ENCODE measurements at places on chromosomes 5 and 9.
A peak's percentile ranks its signal among the peaks of the same experiment; 100 is the strongest.

DNA sequence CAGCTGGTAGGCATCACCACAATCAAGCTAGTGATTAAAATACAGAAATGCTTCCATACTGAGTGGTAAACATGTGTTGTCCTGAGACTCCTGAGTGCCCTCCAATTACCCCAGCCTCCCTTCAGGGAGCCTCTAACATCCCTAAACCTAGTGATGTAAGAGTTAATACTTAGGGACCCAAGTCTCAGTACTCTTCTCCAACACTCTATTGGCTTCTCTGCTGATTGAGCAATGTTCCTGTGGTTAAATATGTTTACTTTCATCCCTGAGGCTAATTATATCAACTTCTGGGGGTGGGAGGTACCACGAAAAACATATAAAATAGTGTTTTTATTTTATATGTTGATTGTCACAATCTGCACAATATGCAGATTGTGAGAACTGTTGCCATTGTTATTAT, 5.0 kb downstream of the GRXCR2 start:
- no peak for DNase-seq

GRCh38 chr9:121542025-121542424, 42.4 kb upstream of the GGTA1 start:
- DNase-seq: no peak

GRCh38 chr9:125749287-125749935, 2.2 kb downstream of the PBX3 start:
- no peak for DNase-seq

- no peak for DNase-seq
Observed at GRCh38 chr5:270340-270739, 1.1 kb upstream of the PDCD6 start.

GRCh38 chr5:54702470-54702869, 184.9 kb downstream of the SNX18 start:
- no peak for DNase-seq

- DNase-seq: peak; percentile 29
Observed at GRCh38 chr9:130128733-130129431, 43.3 kb upstream of the NCS1 start.

DNA sequence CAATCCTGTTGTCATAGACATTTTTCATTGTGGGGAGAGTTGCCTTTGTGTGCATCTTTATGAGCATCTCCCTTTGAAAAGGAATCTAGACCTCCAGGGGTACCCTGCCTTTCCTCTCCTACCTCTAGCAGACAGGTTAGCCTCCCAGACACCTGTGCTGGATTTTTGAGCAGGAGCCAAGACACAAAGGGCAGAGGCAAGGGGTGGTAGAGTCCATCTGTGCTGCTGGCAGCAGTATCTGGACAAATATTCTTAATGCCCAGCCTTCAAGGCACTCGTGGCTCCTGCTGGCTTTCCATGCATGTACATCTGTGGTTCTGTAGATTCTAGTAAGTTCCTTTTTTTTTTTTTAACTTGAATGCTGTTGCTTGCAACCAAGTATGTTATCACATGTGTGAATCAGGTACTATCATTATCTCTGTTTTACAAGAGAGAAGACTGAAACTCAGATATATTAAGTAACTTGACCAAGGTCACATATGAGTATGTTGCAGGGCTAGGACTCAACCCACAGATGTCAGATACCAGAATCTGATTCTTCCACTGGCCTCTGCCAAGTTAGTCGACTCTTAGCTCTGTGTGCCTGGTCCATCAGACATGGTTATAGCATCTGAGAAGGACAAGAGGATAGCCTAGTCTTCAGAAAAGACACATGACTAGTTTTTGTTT, 32.9 kb upstream of the GPR151 start:
- no peak for DNase-seq

GRCh38 chr5:33162057-33162456, 278.7 kb upstream of the TARS1 start:
- no peak for DNase-seq

GRCh38 chr5:32543291-32543690, 42.1 kb upstream of the SUB1 start:
- DNase-seq: no peak

DNA sequence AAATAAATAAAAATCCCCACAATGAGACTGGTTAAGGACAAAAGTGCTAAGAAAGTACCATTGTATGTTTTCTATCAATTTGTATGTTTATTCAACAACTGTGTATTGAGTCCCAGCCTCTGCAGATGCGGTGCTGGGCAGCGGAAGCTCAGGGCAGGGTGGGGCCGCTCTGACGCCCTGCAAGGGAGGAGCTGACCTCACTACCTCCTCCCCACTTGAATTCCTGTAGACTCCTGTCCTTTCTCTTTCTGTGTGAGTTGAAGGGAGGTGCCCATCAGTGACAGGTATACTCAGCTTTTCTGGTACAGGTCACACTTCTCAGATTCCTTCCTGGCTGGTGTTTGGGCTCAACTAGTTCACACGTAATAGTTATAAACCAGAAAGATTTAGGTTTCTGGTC, 27.0 kb downstream of the ANGPTL2 start:
- no peak for DNase-seq

- no peak for DNase-seq
Observed at GRCh38 chr5:56676091-56676768, 139.1 kb upstream of the MAP3K1 start.

DNA sequence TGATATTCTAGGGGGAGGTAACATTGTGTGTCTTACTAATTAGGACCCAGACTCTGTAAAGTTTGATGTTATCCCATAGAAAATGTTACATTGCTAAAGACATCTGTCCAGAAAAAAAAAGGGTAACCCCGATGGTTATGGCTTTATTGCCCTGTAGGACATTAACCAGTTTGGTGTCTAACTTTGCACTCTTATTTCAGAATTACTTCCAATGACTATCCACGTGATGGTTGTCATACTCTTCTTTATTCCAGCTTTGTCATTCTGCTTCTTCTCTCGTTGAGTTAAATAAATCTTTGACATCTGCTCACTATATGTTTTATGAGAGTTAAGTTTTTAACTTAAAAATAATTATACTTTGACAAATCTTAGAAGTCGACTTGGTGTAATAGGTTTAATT, 180.4 kb upstream of the ANKRD55 start:
- DNase-seq: no peak

GRCh38 chr5:146337264-146337904, 1.3 kb upstream of the POU4F3 start:
- no peak for DNase-seq

- DNase-seq: no peak
Observed at GRCh38 chr9:127149463-127150390, 27.3 kb upstream of the ANGPTL2 start.

- no peak for DNase-seq
Observed at GRCh38 chr9:84867186-84867585, 197.7 kb downstream of the NTRK2 start.

DNA sequence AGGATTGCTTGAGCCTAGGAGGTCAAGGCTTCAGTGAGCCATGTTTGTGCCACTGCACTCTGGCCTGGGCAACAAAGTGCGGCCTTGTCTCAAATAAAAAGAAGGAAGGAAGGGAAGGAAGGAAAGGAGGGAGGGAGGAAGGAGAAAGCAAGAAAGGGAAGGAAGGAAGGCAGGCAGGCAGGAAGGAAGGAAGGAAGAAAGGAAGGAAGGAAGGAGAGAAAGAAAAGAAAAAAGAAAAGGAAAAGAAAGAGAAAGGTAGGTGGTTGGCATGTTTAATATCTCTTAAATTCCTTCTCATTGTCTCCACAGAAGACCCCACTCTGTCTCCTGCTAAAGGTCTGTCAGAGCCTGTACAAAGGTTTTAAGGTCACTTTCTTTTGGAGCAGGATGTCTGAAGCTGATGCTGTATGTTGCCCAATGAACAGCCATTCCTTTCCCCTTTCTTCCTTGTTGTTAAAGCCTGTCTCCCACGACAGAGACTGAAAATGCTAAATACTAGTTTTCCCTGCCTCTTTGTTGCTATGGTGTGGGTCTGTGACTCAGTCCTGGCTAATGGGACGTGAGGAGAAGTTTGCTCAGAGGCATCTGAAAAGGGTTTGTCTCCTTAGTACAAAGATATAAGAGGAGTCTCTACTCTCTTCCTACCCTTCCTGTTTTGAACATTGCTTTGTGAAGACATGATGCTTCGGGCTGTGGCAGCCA, 213.3 kb downstream of the PCSK1 start:
- DNase-seq: no peak

DNA sequence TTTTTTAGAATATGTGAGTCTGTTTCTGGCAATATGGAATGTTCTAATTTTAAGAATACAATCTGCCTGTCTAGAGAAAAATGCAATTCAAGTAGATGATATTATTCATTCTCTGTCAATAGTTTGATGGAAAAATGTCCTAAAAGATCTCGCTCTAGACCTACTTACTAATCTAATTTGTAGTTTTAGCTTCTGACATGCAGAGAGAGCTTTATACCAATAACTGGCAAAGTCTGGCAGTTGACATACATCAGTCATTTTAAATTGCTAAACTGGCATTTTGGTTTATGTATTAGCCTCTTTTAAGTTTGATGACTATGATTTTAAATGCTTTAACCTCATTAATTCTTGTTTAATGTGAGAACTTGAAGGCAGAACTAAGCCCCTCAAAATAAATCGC, 355.0 kb upstream of the CDH10 start:
- DNase-seq: no peak

DNA sequence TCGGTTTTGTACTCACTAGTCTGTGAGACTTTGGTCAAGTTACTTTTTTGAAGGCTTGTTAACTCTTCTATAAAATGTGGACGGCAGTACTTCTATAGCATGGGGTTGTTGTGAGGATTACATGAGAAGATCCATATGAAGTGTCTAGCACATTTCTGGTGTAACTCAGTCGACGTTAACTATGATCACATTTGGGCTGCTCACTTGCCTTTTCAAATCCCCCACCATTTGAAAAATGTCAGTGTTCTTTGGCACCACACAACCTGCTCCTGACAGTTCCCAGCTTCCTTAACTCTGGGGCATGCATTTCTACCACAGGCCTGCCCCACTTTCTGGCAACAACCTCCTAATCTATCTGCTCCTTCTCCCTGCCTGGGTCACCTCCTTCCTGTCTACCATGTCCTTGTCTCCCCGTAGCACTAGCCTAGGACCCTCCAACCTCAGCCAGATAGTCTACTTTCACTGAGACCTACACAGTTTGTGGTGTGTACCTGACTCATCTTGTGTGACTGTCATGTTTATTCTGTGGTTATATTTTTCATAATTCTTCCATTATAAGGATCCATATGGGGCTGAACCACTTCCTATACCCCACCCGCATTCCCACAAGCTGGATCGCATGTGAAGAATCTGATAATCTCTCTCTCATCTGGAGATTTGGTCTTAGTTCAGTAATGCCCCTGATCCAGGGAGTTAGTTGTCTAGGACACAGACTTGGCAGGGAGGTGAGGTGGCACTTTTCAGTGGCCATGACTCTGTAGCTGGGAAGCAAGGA, 30.2 kb upstream of the BASP1 start:
- no peak for DNase-seq

DNA sequence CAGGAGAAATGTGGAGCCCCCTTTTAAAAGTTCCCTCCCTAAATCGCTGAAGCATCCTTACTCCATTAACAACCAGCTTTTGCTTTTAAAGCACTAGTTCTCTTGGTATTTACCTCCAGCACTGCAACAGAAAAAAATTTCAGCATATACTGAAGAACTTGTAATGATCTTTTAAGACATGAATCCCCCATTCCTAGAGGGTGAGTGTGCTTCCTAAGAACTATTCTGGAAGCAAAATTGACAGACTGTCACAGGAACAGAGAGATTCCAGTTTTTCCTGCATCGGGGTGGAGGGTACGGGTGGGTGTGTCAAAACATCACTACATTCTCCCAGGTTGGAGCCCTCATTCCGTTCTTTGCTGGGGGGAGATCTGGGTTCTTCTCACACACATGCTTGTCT, 151.9 kb downstream of the EBF1 start:
- no peak for DNase-seq

GRCh38 chr9:4567601-4568000, 77.3 kb downstream of the SLC1A1 start:
- DNase-seq: no peak

GRCh38 chr9:133058550-133059320, 3.0 kb upstream of the CEL start:
- no peak for DNase-seq

DNA sequence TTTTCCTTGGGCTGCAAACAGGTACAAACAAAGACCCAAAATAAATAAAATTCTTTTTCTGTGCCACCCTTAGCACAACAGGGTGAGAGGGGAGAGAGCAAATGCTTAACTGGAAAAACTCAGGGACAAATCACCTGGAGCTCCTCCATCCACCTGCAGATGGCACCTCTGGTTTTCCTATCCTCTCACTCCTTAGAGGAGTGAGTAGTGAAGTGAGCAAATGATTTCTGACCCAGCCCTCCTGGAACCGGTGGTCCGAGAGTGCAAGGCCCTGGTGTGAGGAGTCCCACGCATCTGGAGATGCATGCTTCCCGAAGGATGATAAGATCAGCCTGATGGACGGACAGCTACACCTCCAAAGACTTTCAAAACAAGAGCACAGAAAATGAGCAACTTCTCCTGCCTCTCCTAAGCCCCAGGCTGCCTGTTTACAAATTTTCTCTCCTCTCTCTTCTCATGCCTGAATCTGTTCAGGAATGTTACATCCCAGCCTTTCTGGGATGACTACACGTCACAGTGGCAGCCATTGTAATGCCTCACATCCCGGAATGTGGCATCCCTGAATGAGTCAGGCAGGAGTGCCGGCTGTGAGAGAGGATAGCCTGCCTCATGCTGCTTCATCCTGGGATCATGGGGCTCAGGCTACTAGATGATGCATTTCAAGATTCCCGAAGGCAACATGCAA, 86.4 kb downstream of the ADRB2 start:
- no peak for DNase-seq

DNA sequence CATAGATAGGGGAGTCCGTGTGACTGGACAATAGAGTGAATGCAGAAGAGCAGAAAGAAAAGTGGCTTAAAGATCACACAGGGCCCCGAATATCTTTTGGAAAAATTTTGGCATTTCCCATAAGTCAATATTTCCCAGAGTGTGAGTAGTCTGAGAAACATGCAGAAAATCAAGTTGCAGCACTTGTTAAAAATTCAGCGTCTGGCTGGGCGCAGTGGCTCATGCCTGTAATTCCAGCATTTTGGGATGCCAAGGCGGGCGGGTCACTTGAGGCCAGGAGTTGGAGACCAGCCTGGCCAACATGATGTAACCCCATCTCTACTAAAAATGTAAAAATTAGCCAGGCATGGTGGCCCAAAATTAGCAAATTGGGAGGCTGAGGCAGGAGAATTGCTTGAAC, 227.0 kb downstream of the DRD1 start:
- no peak for DNase-seq

- DNase-seq: no peak
Observed at GRCh38 chr5:6317116-6317798, 61.1 kb downstream of the MED10 start.

DNA sequence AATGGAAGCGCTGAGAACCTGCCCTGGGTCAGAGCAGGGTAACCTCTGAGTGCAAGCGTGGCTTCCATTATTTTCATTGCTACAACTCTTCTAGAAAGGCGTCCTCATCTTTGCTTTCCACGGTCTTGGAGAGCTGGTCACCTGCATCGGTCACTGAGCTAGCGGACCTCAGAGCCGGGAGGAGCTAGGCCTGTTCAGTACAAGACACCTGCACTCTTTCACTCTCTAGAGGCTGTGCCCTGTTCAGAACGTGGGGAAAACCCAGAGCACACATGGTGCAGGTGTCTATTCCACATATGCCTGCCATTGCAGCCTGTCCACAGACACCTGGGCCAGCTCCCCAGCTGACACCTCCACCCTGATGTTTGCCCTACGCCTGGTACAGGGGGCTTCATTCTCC, 147.8 kb upstream of the IRX2 start:
- DNase-seq: no peak

Data from activated T-helper 9 cell treated with anti-CD3 and anti-CD28 coated beads, Interleukin-2, amount 50 U/mL, for 16 hours (primary cell).